Upper lobe of left lung (tissue), 6 donors: ENCODE measurements at places on chromosomes 3 and 15. TPM values are rescaled to one million over a fixed set of nuclear protein-coding genes. Genes with fewer than 3 reads are reported as not detected.

DNA sequence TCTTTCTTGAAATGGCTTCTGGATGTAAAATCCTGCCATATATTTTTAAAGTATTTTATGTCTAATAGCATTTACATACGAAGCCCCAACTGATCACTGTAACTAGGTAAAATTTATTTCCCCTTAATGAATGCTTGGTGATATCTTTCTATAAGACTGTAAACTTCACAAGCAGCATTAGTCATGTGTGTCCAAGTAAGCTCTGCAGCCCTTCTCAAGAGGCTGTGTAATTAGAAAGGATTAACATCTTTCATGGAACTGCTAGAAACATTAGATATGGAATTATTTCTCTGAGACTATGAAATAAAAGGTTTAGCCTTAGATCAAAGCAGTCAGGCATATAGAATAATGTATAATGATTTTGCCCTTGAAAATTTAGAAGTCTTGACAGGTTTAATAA, 143.3 kb downstream of the EPHA3 start:
- DNase-seq: no peak

Gene GRK7
- total RNA-seq: not detected

Gene SNURF
- 7.0 TPM for total RNA-seq

- DNase-seq: no peak
These were observed 5.3 kb upstream of the NRROS start for GRCh38 chr3:196634224-196634623.

DNA sequence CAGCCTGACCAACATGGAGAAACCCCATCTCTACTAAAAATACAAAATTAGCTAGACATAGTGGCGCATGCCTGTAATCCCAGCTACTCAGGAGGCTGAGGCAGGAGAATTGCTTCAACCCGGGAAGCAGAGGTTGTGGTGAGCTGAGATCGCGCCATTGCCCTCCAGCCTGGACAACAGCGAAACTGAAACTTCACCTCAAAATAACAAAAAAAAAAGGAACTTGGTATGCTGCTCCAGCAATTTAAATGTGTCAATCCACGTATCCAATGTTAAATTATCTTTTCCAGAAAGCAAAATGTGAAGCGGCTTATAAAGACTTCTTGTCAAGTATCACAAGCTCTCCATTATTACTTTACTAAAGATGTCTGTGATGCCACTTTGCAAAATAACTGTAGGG, 9.9 kb upstream of the ARIH1 start:
- DNase-seq: no peak

DNA sequence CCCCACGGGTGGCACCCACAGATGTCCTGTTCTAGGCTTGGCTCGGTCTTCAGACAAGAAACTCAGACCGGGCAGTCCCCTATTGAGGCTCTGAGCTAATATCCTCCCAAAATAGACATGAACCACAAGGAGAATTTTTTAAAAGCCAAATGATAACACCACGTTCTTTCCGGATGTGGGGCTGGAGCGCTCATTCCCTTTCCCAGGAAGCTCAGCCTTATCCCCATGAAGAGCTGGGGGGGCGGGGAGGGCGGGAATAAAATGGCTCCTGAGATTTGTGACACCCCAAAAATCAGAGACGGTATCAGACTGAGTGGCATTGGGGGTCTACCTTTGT, 1.1 kb downstream of the SLC6A1 start:
- no peak for DNase-seq

DNA sequence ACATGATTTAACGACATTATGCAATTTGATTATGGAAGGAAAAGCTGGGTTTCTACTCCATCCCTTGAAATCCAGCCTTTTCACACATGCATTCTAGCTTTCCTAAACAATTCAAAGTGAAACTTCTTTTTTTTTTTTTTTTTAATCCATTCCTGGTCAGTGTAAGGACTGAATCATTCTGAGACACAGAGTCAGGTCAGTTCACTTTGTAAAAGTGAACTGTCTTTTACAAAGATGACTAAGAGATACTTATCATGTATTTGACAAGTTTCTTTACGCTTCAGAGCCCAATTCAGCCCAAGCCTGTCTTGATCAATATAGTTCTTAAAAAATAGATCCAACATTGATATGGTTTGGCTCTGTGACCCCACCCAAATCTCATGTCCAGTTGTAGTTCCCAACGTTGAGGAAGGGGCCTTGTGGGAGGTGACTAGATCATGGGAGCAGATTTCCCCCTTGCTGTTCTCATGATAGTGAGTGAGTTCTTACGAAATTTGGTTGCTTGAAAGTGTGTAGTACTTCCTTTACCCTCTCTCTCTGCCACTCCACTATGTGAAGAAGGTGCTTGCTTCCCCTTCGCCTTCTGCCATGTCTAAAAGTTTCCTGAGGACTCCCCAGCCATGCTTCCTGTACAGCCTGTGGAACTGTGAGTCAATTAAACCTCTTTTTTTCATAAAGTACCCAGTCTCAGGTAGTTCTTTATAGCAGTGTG, 345.6 kb upstream of the THBS1 start:
- no peak for DNase-seq

Gene SCN11A
- 0.10 TPM for total RNA-seq

Gene GRAMD1C
- total RNA-seq: 4.0 TPM

Gene RETNLB
- total RNA-seq: not detected

DNA sequence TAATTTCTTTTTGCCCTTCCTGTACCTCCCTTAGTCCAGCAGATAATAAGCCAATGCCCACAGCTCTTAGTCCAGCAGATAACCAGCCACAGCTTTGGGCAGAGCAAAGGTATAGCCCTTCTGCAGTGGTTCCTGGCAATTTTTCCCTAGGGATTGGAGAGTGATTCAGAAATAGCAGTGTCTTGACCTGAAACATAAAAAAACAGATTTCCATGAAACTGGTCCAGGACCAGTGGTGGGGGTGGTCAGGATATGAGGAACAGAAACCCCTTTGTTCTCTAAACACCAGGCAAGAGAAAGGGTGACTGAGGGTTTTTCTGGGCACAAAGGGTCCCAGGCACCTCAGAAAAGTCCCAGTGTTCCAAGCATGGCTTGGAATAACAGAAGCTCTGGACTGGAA, 103.4 kb downstream of the ARRDC4 start:
- no peak for DNase-seq

Gene IQCB1
- total RNA-seq: 11.4 TPM

DNA sequence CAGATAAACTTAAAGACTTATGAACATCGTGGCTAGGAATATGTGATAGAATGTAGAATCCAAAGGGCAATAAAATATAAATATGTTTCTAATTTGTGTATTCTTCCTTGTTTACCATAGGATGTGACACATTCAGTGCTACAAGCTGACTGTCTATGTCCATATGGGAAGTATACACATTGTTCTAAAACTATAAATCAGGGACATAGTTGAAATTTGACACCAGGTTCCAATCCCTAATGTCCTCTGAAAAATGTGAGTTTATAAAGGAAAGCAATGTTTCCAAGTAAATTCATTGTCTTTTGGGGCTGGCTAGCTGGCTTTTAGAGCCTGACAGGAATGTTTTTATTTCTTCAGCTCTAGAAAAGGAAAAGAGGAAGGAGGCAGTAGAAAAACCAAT, 273.6 kb downstream of the CNTN4 start:
- DNase-seq: no peak
